Left cardiac atrium (tissue), 4 donors: ENCODE measurements at places on chromosomes 11 and 22.
A peak's percentile ranks its signal among the peaks of the same experiment; 100 is the strongest.

- no peak for DNase-seq
Observed at GRCh38 chr11:94550513-94550912, 6.8 kb downstream of the FUT4 start.

DNA sequence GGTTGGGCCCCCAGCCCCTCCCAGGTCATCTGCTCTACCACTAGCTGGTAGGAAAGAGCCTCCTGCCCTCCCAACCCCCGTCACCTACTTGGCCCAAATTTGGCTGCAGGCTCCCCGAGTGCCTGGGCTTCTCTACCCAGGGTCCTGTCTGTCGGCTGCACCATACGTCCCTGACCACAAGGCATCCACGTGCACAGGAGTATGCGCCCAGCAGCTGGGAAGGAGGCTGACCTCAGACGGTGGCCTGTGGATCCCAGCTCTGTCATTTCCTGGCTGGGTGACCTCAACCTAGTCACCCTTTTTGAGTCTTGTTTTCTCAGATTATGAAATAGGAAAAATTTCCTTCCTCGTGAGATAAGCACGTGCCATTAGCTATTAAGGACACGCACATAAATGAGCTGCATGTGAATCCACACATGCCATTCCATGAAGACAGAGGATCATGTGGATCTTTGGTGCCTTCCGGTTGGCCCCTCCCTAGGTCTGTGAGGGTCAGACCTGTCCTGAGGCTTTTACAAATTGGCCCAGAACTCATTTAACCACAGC lies 13.7 kb downstream of the CYB561A3 start:
- peak; percentile 51 for DNase-seq

- no peak for DNase-seq
Observed at GRCh38 chr11:111128076-111128870, 117.3 kb upstream of the POU2AF2 start.

GRCh38 chr11:96315476-96315875 lies 27.5 kb downstream of the MAML2 start:
- DNase-seq = no peak

DNA sequence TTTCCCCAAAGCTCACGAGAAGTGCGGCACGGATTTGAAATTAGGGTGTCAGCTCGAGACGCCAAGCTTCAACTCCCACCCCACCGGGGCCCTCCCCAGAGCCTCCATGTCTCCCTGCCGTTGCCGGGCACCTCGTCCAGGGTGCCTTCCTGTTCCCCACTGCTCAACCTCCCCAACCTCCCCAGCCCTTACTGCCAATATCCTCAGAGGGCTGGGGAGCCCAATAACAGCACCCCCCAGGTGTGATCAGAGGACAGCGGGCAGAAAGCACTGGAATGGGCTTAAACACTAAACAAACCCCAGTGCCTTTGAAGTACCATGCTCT lies 1336.4 kb downstream of the TBC1D22A start:
- DNase-seq = no peak

DNA sequence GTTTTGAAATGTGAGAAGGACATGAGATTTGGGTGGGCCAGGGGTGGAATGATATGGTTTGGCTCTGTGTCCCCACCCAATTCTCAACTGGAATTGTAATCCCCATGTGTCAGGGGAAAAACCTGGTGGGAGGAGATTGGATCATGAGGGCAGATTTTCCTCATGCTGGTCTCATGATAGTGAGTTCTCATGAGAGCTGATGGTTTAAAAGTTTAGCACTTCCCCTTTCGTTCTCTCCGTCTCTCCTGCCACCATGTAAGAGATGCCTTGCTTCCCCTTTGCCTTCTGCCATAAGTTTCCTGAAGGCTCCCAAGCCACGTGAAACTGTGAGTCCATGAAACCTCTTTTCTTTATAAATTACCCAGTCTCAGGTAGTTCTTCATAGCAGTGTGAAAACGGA lies 113.5 kb downstream of the FCHSD2 start:
- no peak for DNase-seq

- DNase-seq = no peak
Observed at GRCh38 chr11:19559746-19560145, 152.9 kb upstream of the NAV2 start.

DNA sequence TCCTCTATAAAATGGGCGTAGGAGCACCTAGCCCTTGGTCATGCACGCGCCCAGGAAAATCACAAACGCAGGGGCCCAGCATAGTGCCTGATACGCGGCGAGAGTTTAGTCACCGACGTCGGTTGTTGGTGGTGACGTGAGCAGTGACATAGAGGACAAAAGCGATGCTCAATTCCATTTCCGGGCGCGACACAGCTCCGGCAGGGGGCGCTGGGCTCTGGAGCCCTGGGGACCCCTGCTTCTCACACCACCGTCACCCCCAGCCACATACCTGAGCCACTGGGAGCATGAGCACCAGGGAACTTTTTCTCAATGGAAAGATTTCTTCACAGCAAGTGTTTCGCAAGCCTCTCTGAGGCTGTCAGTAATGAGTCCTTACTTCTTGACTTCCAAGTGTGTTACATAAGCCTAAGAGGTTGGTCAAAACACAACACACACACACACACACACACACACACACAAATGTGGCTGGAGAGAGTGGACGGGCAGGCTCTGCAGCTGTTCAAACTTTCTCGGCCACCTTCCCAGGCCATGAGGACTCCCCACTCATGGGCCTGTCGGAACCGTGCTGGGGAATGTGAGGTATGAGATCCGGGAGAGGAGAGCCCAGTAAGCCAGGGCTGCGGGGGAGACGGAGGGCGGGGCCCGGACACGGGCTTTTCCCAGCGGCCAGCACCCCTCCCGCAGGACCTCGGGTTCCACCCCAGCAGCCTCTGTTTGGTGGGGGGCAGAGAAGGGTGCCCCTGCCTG lies 36.9 kb upstream of the LINC01488 start:
- DNase-seq = peak; percentile 71

- DNase-seq = no peak
Observed at GRCh38 chr11:1025410-1026162, 10.9 kb downstream of the MUC6 start.

GRCh38 chr22:29190918-29191317 lies 14.8 kb upstream of the EMID1 start:
- DNase-seq = no peak

DNA sequence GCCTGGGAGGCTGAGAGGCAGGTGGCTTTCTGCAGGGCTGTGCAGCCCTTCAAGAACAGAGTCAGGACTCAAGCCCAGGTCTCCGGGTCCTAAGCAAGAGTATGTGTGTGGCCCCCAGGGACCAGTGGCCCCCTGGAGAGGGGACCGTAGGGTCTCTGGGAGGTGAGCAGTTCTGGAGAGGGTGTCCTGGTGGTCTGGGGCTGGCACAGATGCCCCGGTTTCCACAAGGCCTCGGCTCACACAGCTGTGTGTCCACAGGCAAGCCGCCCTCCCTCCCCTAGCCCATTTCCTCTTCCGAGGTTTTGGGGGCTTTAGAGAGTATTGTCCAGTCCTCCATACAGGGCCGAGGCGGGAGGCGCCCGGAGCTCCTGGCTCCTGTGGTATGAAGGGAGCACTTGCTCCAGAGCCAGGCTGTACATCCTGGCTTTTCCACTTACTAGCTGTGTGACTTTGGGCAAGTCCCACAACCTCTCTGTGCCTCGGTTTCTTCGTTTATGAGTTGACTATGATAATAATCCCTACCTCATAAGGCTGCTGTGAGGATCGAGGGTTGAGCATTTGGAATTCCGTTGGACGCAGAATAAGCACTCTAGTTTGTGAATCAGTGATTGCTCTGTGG lies 3.4 kb upstream of the RPS19BP1 start:
- no peak for DNase-seq

DNA sequence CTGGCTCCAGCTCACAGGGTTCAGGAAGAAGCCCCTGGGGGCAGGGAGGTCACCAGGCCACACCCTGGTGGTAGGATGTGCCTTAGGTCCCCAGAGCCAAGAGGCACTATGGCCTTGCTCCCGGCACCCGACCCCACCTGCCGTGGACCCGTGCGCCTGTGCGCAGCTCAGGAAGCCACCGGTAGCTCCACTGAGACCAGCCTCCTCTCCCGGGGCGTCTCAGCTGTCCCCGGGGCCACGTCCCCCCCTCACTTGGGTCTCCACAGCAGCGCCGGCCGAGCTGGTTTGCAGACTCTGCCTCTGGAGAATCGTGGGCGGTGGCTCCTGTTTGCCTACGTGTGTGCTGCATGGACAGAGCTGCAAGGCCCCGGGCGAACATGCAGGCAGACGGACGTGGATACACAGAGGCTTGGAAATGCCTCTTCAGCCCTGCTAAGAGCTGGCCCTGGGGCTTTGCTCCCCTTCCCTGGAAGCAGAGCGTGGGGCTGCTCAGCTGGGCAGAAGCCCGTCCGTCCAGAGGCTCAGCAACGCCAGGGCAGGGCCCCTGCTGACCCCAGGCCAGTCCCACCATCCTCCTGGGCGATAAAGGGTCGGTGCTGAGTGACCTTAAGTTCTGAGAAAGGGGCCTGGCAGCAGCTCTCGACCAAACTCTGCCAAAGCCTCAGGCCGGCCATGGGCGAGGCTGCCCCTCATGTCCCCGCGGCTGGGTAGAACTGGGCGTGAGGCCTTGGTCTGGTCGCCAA lies 15.3 kb upstream of the MUC5B start:
- DNase-seq = peak; percentile 11
